Stromal cell of bone marrow (primary cell): ENCODE measurements at places on chromosomes 7 and 10.

- peak; percentile 100 for DNase-seq
Measured at GRCh38 chr10:4344492-4344994, 481.5 kb upstream of the AKR1E2 start.

DNA sequence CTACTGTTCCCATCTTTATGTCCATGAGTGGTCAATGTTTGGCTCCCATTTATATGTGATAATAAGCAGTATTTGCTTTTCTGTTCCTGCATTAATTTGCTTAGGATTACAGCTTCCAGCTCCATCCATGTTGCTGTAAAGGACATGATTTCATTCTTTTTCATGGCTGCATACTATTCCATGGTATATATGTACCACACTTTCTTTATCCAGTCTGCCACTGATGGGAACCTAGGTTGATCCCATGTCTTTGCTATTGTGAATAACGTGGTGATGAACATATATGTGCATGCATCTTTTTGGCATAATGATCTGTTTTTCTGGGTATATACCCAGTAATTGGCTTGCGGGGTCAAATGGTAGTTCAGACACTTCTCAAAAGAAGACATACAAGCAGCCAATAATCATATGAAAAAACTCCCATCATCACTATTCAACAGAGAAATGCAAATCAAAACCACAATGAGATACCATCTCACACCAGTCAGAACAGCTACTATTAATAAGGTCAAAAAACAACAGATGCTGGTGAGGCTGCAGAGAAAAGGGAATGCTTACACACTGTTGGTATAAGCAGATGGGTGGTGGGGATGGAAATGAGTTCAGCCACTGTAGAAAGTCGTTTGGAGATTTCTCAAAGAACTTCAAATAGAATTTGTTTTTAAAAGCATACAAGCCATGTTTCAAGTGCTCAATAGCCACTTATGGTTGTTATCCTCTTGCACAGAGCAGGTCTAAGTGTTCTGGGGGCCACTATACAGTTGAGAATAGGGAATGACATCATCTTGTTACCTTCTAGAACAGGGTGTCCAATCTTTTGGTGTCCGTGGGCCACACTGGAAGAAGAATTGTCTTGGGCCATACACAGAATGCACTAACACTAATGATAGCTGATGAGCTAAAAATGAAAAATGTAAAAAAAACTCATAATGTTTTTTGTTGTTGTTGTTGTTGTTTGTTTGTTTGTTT lies 23.2 kb upstream of the SDK1 start:
- DNase-seq: no peak

- DNase-seq: no peak
Measured at GRCh38 chr7:130789436-130789835, 55.4 kb upstream of the KLF14 start.

- no peak for DNase-seq
Measured at GRCh38 chr10:80649183-80649582, 111.5 kb downstream of the SH2D4B start.

GRCh38 chr10:36872702-36873393 lies 252.6 kb upstream of the ANKRD30A start:
- DNase-seq: no peak

GRCh38 chr10:110680273-110681020 lies 36.3 kb downstream of the RBM20 start:
- DNase-seq: no peak

- no peak for DNase-seq
Measured at GRCh38 chr10:37476285-37476684, 350.9 kb downstream of the ANKRD30A start.

DNA sequence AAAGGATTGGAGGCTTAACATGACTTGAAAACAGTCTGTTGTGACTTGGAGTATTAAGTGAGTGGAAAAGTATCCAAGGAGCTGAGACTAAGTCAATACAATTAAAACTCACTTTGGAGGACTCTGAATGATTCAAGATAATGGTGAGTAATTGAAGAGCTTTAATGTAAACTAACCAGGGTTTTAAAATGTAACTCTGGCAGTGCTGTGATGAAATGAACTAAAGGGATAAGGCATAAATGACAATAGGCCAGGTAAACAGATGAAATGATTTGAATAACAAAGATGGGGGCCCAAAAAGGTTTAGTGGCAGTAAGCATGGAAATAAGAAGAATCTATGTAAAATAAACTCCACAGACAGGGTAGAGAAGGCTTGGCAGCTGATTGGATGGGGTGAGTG lies 316.5 kb upstream of the CACNA2D1 start:
- DNase-seq: no peak

DNA sequence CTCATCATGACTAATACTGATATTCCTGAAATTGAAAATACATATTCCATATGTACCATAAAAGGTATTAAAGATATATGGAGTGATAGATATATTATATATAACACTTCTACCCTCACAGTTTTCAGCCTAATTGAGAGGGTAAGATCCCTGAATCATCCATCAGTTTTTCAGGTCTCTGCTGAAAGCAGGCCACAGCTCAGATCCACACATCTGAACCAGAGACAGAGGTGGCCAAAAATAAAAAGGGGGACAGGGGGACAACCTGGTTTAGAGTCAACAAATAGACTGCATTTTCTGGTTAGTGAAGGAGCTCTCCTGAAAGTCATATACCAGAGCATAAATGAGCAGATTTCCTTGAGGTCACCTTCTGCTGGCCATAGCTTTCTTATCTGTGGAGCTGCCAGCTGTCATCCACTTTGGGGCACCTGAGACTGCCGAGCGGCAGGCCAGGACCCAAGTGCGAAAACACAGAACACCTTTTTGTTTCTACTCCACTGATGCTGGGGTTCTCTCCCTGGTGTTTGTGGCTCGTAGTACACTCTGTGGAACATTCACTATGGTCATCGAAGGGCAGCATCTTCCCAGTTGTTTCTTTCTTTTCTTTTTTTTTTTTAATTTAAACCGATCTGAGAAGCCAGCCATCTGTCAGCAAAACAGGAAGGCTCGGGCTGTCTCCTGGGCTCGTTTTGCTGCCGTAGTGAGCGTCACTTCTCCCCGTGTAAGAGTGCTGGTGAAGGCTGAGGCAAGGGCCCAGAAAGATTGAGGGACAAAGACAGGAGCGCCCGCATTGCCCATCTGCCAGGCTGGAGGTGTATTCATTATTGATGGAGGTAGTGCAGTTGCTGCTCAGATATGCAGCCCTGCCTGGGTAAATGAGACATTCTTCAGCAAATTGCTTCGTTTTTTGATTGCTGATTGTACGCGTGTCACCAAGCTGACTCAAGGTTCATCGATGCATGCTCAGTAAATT lies 13.5 kb downstream of the IKZF1 start:
- DNase-seq: no peak

GRCh38 chr7:99120916-99121315 lies 23.0 kb downstream of the SMURF1 start:
- no peak for DNase-seq

GRCh38 chr7:13802651-13803050 lies 186.8 kb downstream of the ETV1 start:
- DNase-seq: no peak

- no peak for DNase-seq
Measured at GRCh38 chr7:1705856-1706255, 35.8 kb downstream of the ELFN1 start.

DNA sequence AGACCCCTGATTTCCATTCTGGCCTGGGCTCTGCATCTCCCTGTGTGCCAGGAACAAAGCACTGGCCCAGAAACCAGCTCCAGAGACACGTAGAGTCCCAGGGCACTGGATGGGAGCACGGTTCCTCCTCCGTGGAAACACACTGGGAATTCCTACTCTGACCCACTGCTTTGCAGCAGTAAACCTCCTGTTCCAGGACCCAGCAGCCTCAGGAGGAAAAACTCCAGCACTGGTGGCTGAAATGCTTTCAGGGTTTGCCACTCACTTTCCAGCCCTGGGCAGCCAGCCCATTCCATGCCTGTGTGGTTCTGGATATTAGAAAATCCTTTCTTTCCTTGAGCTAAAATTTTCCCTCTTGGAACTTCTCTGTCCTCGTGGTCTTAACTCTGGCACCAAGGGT lies 58.0 kb downstream of the FAM171A1 start:
- DNase-seq: no peak

- no peak for DNase-seq
Measured at GRCh38 chr10:69715899-69716606, 85.7 kb upstream of the COL13A1 start.

DNA sequence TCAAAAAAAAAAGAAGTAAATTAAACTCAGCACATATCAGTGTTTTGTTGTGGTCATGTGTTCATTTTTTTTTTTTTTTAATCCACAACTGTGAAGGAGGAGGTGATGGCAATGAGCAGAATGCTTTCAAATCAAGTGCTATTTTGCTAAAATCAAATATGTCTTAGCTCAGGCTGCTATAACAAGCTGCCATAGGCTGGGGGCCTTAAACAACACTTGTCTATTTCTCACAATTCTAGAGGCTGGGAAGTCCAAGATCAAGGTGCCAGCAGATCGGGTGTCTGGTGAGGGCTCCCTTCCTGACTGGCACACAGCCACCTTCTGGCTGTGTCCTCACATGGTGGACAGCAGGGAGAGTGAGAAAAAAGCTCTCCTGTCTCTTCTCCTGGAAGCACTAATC lies 203.9 kb downstream of the FAM107B start:
- DNase-seq: no peak

DNA sequence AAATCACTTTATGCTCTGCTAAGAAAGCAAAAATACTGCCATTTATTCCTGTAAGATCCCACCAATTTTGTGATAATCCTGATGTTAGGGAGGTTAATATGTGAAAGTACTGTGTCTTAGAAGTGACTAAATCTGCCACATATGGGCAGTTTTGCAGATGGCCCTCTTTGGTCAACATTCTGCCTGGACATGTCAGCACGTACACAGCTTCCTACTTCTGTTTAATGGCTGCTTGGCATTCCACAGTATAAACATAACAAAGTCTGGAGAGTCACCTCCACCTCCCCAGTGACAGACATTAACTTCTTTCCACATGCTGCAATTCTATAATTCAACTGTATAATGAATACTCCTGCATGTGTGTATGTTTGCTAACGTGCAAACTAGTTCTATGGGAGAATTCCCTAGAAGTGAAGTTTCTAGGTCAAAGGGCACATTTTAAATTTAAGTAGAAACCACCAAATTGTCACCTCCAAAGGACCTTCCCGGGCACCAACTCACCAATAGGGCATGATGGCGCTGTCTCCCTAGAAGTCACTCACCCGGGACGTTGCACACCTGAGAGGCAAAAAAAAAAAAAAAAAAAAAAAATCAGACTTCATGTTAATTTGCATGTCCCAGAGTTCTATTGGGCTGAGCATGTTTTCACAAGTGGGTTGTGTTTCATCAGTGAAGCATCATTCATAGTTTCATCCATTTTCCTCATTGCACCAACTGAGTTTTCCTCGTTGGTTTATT lies 38.9 kb downstream of the MKI67 start:
- DNase-seq: no peak

DNA sequence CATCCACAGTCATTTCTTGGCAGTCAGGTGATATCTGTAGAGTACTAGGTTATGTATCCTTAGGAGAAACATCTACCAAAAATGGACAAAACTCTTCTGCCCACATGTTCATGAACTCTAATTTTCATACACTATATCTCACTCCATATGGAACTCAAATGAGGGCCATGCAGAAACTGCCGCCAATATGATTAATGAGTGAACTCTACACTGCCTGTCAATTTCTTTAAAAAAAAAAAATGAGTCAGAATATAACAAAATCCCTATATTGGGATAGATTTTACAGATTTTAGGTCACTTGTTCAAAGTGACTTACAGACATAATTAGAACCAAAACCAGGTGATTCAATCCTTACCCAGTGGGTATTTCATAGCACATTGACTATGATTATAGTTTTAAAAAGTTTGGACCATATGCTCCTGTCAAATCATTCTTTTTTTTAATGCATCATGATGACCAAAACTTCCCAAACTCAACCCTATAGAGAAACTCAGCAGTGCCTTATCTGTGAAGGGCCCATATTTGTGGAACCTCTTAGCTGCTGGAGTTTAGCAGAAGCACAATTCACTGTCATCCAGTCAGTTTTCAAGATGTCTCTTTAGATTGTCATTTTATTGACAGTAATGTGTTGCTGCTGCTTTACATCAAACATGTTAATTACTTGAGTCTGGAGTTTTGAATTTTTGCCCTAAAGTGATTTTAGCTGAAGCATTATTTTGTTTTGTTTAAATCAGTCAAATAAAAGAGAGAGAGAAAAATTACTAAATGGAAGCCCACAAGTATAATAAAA lies 11.1 kb downstream of the LRRN3 start:
- DNase-seq: no peak

GRCh38 chr7:1011297-1012003 lies 28.5 kb downstream of the CYP2W1 start:
- no peak for DNase-seq
